ENCODE measurements at places on chromosomes 13 and 19.
A peak's percentile ranks its signal among the peaks of the same experiment; 100 is the strongest.

- no peak for DNase-seq
These were observed 102.9 kb upstream of the STARD13 start for GRCh38 chr13:33388286-33388998.

DNA sequence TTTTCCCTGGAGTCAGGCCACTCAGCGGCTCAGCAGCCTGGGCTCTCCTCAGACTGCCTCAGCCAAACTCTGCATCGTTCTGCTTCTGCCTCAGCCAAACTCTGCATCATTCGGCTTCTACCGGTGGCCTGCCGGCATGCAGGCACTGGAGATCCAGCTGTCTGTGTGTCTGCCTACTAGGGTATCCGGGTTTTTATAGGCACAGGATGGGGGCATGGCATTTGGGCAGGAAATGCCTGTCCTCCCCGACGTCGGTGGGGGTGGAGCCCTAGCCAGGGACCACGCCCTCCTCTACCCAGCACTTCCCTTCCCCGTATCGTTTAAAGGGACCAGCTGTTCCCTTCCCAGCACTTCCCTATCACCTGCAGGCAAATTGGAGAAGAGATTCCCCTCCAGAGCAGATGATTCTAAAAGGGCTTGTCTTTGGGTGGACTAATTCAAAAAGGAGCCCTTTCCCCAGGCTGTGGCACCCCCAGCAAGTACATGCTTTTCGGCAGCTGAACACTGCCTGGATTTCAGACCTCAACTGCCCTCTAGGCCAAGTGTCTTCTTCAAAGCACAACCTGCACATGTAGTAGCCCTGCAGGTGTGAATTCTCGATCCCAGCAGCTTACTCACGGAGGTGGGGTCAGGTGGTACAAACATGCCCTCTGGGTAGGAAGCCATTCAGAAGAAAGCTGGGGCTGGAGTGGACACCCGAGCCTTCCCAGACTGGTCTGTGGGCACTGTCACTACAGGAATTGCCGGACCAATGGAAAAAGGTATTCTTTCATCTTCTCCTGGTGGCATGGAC, 25.4 kb upstream of the GPR12 start:
- peak; percentile 83 for DNase-seq

GRCh38 chr19:7918615-7919421, 1.3 kb upstream of the SNAPC2 start:
- DNase-seq = no peak

GRCh38 chr13:89899302-89900103, 1448.0 kb upstream of the MIR17HG start:
- no peak for DNase-seq

Measured in Karpas-422 (cell line).